ENCODE measurements at places on chromosomes 7 and 10.

- no peak for DNase-seq
Observed at GRCh38 chr10:71127104-71127503, 85.3 kb upstream of the UNC5B start.

- no peak for DNase-seq
Observed at GRCh38 chr10:133102415-133103095, 14.8 kb downstream of the ADGRA1 start.

DNA sequence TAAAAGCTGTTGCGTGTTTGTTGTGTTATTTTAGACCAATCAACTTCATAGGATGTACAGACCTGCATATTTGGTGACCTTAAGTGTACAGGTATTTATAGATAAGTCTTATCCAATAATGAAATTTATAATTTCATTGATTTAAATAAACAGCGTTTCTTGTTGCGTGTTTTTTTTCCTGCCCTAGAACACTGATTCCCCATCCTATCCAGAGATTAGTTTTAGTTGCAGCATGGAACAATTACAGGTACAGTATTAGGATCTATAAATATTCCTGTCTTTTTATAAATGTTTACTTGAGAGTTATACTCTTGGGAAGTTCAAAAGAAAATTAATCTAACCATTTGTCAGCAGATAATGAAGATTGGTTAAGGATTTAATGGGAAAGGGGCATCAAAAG, 2.1 kb upstream of the BMI1 start:
- no peak for DNase-seq

DNA sequence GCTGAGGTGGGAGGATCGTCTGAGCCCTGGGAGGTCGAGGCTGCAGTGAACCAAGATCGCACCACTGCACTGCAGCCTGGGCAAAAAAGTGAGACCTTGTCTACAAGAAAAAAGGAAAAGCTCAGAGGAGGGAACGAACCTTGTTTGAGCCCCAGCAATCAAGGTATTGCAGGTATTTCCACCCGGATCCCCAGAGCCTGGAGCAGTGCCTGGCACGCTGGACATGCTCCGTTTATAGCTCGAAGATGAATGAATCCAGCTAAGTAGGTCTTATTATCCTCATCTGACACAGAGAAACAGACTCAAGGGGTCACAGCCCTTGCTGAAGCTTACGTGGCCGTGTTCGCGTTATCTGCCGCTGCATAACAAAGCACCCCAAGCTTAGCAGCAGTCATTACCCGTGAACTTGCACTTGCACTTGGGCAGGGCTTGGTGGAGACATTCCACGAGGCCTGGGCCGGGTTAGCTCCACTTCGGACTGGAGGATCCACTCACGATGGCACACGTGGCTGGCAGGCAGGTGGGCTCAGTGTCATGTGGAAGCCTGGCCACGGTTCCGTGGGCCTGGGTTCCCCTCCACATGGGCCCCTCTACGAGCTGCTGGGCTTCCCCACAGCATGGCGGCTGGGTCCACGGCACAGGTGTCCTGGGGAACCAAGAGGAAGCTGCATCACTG, 3.2 kb upstream of the COX19 start:
- DNase-seq: no peak

DNA sequence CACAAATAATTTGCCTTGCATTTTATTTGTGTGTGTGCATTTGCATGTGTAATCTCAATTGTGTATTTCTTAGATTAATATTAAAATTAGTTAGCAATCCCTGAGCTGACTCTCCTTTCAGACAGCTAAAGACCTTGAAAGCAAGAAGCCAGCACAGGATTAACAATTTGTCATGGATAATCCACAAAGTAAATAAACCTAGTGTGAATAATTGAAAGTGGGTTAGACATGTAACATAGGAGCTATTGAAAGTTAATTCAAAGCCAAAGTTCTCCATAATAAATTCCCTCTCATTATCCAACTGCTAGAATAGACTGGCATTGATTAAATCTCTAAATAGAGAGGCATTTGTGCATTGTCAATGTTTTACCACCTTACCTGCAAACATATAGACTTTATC, 326.1 kb downstream of the PLXDC2 start:
- DNase-seq: no peak

- no peak for DNase-seq
Observed at GRCh38 chr7:101094376-101094775, 9.1 kb downstream of the TRIM56 start.

GRCh38 chr10:51619365-51619764, 80.0 kb downstream of the CSTF2T start:
- no peak for DNase-seq

GRCh38 chr10:26682931-26683330, 14.6 kb upstream of the PDSS1 start:
- no peak for DNase-seq

- no peak for DNase-seq
Observed at GRCh38 chr7:4931943-4932342, 27.0 kb downstream of the MMD2 start.

Measured in activated gamma-delta T cell treated with anti-CD3 and anti-CD28 coated beads, Interleukin-2, amount 50 U/mL, for 16 hours (primary cell).